ENCODE measurements at places on chromosomes 1 and 21.

DNA sequence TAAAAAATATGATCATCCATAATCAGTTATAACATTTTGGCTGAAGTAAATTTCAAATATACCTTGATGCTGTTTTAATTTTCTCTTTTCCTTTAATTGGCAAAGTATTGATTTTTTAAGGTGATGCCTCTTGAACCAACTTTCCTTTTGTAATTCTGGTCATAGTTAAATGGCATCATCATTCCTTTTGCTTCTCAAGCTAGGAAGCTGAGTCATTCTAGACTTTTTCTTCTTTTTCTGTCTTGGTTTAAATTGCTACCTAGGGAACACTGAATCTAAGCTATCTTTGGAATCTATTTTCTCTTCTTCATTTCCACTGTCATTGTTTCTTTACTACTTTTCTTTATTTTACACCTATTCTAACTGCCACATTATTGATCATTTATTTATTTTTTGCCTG lies 162.7 kb downstream of the HMCN1 start:
- DNase-seq = peak; percentile 25

DNA sequence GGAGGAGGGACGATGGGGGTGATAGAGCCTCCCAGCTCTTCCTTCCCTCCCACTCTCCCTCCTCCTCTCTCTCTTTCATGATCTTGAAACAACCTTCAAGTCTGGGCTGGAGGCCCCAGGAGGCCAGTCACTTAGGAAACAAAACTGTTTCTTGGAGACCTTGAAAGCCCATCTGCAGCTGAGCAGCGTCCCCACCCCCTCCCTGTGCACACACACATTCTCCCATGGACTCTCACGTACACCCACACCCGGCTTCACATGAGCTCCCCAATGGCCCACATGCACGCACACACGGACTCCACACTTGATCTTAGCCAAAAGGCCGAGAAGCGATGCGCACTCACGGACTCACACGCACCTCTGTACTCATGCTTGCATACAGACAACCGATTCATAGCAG lies 3.2 kb upstream of the ATP1A2 start:
- no peak for DNase-seq

GRCh38 chr1:230206976-230207375 lies 139.9 kb downstream of the GALNT2 start:
- DNase-seq = no peak

DNA sequence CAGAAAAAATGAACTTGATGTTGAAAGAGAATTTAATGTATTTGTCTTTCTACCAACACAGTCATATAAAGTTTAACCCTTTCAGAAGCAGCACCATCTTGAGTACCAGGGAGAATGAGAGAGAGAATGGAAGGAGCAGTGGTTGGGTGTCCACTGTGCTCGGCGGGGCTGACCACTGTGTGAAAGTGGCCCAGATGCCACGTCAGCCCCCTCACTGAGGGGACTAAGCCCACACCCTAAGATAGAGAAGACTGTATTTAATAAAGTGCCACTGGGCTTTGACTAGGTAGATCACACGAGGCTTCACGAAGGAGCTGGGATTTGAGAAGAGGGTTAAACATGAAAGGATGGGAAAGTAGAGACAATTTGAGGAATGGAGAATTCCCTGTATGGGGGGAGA lies 31.2 kb downstream of the BATF3 start:
- no peak for DNase-seq
